Left cardiac atrium (tissue), 4 donors: ENCODE measurements at places on chromosomes 12 and 14. TPM values are rescaled to one million over a fixed set of nuclear protein-coding genes. Genes with fewer than 3 reads are reported as not detected.

The KRT74 gene
- not detected for total RNA-seq

The IL22 gene
- not detected for total RNA-seq

DNA sequence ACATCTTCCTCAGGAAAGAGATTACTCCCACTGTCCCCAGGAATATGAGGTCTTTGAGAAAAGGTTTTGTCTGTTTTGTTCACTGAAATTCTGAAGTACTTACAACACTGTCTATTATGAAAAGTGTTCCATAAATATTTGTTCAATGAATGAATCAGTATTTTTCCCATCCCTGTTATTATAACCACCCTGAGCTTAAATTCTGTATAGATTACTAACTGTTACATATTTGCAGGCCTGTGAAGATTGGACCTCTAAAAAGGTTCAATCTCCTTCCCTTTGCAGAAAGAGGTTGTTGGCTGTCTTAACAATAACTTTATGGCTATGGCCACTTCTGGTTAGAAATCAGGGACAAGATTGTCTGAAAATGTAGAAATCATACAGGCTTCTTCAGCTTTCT, 174.5 kb upstream of the NPAS3 start:
- no peak for DNase-seq

- no peak for DNase-seq
Observed at GRCh38 chr14:70096866-70097265, 91.9 kb downstream of the SLC8A3 start.

DNA sequence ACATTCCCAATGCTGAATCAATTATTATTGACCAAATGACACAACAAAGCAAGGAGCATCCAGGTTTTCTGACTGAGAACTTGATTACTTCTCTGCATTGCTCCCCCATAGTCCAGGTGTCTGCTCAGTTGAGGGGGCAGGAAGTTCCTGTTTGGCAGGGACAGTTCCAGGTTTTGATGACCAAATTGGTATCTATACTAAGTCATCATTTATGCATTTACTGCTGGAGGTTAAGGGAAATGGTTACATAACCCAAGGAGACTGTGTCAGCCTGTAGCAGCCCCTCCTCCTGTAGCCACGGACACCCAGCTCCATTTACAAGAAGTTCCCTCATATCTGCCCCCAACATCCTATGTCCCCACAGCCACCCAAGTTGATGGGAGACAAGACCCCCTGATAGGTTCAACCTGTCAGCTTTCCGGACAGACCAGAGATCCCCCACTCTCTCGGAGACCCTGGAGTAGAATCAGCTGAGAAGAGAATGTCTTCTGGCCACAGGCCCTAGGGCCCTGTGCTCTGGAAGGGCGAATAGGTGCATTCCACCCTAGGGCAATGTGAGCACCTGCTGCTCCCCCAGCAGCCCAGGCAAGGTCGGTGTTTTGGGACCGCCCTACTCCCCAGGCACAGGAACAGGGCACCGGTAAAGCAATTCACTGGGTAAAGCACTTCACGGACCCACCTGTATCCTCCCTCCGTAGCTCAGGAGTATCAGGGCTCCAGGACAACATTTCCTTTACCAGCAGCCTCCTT, 23.6 kb downstream of the IRF2BPL start:
- DNase-seq, result no peak

- DNase-seq, result no peak
Observed at GRCh38 chr12:45590646-45591045, 138.9 kb upstream of the ARID2 start.

DNA sequence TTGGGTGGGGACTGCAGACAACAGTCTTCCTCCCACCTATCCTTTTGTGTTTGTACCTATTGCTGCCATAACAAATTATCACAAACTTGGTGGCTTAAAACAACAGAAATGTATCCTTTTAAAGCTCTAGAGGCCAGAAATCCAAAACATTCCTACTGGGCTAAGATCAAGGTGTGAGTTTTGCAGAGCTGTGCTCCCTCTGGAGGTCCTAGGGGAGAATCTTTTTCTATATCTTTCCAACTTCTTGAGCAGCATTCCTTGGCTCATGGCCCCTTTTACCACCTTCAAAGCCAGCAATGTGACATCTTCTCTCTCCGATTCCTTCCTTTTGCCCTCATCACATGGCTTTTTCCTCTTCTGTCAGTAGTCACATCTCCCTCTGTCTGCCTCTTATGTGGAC, 190.6 kb downstream of the TTC8 start:
- no peak for DNase-seq

GRCh38 chr12:131912518-131913274, 16.4 kb upstream of the PUS1 start:
- peak; percentile 96 for DNase-seq
